SW 1271 (cell line): ENCODE measurements at places on chromosomes 3 and 15.

GRCh38 chr3:55322638-55323037, 164.5 kb downstream of the WNT5A start:
- no peak for DNase-seq

DNA sequence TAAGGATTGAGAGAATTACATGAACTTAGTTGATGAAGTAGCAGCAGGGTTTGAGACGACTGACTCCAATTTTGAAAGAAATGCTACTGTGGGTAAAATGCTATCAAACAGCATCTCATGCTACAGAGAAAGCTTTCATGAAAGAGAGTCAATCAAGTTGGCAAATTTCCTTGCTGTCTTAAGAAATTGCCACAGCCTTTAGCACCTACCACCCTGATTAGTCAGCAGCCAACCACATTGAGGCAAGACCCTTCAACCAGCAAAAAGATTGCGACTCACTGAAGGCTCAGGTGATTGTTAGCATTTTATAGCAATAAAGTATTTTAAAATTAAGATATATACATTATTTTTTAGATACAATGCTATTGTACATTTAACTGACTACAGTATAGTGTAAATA, 80.9 kb downstream of the RAP2B start:
- no peak for DNase-seq

- DNase-seq, result no peak
Observed at GRCh38 chr15:60905587-60905986, 323.5 kb downstream of the RORA start.

GRCh38 chr15:65020419-65020818, 9.0 kb downstream of the MTFMT start:
- no peak for DNase-seq
